ENCODE measurements at places on chromosomes 6 and 20. TPM values are rescaled to one million over a fixed set of nuclear protein-coding genes. Genes with fewer than 3 reads are reported as not detected.

CCN6 gene
- polyA plus RNA-seq = 0.09 TPM

EYA2 gene
- polyA plus RNA-seq = not detected

OXT gene
- polyA plus RNA-seq = 2.2 TPM

BPI gene
- not detected for polyA plus RNA-seq

HAO1 gene
- not detected for polyA plus RNA-seq

GRCh38 chr6:2597991-2598390 is 152.7 kb downstream of the MYLK4 start:
- no peak for DNase-seq

GRCh38 chr20:39025883-39026282 is 63.7 kb downstream of the DHX35 start:
- no peak for DNase-seq

- DNase-seq = no peak
These were observed 5.1 kb downstream of the TMEM63B start for GRCh38 chr6:44132476-44132875.

- no peak for DNase-seq
These were observed 3.9 kb upstream of the CNPY3 start for GRCh38 chr6:42925248-42925857.

DNA sequence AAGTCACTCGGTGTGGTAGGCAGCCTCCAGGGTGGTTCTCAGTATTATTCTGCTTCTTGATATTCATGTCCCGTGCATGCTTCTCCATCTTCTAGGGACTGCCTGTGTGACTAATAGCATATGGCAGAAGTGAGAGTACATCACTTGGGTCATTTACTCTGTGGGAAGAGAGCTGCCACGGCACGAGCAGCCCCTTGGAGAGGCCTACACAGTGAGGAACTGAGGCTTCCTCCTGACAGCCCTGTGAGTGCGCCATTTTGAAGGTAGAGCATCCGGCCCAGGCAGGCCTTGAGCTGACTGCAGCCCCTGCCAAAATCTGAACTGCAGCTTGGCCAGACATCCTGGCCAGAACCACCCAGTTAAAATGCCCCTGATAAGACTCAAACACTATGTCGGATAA is 17.3 kb upstream of the MCUR1 start:
- no peak for DNase-seq

- DNase-seq = peak; percentile 63
These were observed 161.6 kb upstream of the TNFAIP3 start for GRCh38 chr6:137705160-137706082.

- peak; percentile 77 for DNase-seq
These were observed 14.3 kb downstream of the KLHL31 start for GRCh38 chr6:53651205-53651763.

DNA sequence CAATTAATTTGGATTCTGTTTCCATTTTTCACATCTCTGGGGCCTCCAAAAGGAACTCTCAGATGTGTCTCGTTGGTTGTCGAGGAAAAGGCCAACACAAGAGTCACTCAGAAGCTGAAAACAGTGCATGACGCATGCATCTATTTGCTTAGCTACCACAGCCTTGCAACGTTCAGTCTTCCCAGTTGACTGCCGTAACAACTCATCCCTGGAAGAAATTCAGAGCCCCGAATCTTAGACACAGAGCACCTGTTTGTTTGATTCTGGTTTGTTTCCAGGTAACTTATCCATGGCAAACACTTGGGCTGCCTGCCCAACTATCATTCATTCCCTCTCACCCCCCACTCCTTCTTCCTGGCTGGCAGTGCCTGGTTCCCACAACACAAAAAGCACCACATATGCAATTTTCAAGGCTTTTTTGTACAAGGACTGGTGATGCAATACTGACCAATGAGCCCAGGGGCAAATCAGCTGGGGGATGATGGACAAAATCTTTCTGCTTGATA is 60.5 kb downstream of the ZMYND8 start:
- DNase-seq = no peak

DNA sequence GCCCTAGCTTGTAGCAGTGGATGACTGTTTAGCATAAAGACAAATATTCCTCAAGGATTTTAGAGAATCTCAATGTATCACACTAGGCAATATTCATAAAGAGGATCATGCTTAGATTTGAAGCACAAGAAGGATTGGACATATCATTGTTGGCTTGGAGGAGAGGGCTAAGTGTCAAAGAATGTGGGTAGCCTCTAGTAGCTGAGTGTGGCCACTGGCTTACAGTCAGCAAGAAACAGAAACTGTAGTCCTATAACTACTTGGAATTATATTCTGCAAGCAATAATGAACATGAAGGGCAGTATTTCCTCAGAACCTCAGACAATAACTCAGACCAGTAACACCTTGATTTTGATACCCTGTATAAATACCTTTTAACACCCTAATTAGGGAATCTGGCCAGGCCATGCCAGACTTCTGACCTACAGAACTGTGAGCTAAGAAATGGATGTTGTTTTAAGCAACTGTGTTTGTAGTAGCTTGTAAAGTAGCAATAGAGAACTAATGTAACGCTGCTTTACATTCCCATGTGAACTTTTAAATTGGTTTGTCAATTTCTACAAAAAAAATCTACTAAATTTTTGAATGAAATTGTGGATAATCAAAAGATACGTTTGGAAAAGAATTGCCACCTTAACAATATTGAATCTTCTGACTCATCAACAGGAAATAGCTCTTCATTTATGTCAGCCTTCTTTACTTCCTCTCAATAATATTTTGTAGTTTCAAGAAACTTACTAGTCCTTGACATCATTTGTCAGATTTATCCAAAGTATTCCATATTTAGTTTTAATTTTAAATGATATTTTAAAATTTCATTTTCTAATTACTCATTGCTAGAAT is 65.2 kb upstream of the RSPO3 start:
- no peak for DNase-seq

DNA sequence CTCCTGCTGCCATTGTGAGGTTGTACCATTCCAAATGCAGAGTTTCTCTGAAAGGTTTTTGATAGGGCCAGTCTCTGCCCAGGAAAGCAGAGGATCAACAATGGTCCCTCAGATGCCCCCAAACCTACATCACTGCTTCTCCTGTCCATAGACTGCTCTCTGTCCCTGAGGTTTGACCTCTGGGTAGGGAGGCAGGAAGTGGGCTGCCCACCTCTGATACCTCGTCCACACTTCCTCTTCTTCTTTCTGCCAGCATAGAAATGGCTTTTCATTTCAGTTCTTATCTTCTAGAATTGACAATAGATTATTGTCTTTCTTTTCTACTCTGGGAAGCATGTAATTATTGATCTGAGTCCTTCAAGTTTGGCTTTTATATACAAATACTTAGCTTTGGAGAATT is 170.6 kb downstream of the TRMT11 start:
- DNase-seq = no peak

GRCh38 chr6:48959251-48960060 is 503.6 kb downstream of the MMUT start:
- no peak for DNase-seq

- no peak for DNase-seq
These were observed 25.7 kb upstream of the IGF2R start for GRCh38 chr6:159943101-159943632.

DNA sequence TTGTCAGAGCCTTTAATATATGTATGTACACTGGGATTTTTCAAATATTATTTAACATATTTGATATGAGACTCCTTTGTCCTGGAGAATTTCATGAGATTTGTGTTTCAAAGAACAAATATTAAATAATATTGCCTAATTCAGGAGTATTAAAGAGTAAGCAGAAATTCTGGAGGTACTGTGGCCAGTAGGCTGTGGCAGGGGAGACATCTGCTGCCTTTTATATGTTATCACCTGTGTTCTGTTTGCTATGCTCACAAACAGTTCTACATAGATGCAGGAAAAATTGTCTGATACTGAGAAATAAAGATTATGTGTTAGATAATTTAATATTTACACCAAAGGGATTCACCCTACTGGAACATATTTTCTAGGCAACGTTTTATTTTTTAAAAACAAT is 395.4 kb upstream of the SLC35B3 start:
- no peak for DNase-seq
